CD4-positive, alpha-beta T cell treated with Interleukin-4 for 4 hours (primary cell): ENCODE measurements at places on chromosomes 11 and 22.

- no peak for DNase-seq
Measured at GRCh38 chr22:29799217-29799680, 32.1 kb downstream of the UQCR10 start.

DNA sequence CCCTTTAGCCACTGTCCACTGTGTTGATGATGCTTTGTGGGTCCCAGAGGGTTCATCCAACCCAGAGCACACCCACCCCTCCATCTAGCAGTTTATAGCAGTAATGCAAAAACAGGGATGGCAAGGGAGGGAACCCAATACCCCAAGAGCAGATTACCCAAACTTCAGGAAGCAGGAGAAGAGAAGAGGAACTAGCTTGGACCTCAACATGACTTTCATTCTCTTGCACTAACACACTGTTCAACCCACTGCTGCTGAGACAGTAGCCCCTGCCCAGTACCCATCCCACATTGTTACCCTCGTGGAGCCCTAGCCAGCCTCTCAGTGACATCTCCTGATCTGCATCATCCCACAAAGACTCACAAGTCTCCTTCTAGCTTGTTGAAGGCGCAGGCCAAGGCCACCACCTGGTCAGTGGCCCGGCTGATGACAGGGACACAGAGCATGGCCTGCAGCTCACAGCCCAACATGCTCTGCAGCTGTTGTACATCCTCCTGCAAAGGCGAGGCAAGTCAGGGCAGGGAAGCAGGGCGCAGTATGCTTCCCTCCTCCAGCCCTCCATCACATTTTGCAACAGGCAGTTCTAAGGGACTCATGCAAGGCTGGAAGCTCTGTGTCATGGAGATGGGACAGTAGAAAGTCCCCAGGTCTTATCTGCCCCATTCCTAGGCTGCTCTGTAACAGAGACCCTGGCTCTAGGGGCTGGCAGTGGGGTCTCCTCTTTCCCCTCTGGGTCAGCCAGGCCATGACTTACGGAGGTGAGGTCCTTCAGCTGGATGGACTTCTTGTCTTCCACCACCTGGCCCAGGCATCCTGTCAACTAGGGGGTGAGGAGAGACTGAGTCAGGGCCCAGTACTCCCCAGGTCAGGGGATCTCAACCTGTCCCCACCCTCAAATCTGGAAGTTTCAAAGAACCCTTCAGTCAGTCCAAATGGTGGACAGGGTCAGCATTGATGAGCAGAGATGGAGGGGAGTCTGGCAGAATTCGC lies 85.5 kb downstream of the PDE2A start:
- no peak for DNase-seq

DNA sequence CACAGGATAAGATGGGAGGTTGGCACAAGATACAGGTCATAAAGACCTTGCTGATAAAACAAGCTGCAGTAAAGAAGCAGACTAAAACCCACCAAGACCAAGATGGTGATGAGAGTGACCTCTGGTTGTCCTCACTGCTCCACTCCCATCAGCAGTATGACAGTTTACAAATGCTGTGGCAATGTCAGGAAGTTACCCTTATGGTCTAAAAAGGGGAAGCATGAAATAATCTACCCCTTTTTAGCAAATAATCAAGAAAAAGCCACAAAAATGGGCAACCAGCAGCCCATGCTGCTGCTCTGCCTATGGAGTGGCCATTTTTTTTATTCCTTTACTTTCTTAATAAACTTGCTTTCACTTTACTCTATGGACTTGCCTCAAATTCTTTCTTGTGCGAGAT lies 8.7 kb upstream of the PIWIL4 start:
- DNase-seq: peak; percentile 9

DNA sequence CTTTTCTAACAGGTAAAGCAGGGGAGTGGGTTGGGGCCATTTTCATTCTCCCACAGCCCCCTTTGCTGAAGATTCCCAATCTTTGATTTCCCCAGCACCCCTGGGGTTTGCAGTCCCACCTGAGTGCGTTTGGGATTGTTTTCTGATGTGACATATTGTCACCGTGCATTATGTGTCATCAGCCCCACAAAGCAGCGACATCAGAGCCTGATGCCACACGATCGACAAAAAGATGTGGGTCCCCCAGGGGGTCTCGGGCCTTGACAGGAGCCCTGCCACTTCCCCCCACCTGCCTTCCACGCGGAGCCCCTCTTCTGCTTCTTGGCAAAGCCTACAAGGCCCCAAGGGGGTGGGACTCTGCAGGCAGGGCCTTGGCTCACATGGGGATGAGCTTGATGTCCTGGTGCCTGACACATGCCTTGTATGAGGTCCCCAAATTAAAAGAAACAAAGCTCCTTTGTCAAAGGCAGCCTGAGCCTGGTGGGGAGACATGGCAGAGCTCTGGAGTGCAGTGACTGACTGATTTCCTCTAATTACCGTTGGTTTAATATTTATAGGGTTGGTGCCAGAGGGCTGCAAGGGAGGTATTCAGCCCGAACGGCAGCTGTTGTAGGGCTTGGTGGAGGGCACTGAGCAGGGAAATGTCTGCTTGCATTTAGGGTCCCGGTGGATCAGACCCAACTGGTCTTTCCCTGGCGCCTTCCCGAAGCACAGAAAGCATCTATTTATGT lies 149.2 kb downstream of the MIAT start:
- no peak for DNase-seq

DNA sequence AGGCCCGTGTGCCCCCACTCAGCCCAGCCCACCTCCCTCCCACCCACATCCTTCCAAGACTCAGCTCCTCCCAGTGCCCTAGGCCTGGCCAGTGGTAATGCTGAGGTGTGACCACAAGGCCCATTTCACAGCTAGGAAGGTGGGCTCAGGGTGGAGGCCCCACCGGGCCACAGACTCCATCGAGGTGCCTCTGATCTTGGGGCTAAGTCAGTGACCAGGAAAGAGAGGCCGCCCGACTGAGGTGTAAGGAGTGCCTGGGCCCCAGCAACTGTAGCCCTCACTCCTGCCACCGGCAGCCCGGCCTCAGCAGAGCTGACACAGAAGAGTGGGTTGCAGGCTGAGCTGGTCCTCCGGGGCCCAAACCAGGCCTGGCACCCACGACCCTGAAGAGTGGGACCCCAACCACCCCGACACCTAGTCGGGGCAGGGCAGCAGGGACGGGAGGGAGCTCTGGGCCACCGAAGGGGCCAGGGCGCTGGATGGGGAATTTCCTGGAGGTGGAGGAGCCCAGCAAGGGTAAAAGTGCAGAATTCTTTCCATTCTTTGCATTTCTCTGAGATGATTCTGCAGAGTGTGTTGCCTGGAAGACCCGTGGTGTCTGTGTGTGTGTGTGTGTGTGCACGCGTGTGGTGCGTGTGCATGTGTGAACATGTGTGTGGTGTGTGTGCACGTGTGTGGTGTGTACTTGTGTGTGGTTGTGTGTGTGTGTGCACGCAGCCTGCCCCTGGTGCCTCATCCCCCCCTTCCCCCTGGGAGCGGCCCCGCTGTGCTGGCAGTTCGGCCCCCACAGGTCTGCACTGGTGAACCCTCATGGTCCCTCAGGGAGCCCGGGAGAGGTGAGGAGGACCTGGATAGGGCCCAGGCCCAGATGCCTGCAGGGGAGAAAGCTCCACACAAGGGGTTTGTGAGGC lies 8.3 kb upstream of the PIM3 start:
- no peak for DNase-seq

GRCh38 chr22:49116486-49117120 lies 711.1 kb downstream of the BRD1 start:
- no peak for DNase-seq

- DNase-seq: no peak
Measured at GRCh38 chr11:2090172-2091111, 48.7 kb downstream of the IGF2 start.

- DNase-seq: peak; percentile 73
Measured at GRCh38 chr22:45268958-45269844, 15.5 kb upstream of the UPK3A start.
